ENCODE measurements at places on chromosomes 2 and 18. TPM values are rescaled to one million over a fixed set of nuclear protein-coding genes. Genes with fewer than 3 reads are reported as not detected.

Gene ZNF396
- 0.89 TPM for total RNA-seq

Gene GPR39
- 3.1 TPM for total RNA-seq

Gene ARHGAP25
- 1.1 TPM for total RNA-seq

Gene ALLC
- not detected for total RNA-seq

Gene PARD6G
- 6.1 TPM for total RNA-seq

Gene AP1S3
- 10.2 TPM for total RNA-seq

Gene FARSB
- total RNA-seq: 10.7 TPM

Gene RNMT
- 34.6 TPM for total RNA-seq

Gene COLEC11
- not detected for total RNA-seq

Gene IL36B
- not detected for total RNA-seq

Gene GREB1
- total RNA-seq: 3.0 TPM

Gene KCNS3
- total RNA-seq: 9.6 TPM

Gene RAD51AP2
- not detected for total RNA-seq

Gene GNLY
- total RNA-seq: not detected

Gene LYPD6B
- not detected for total RNA-seq

Gene IMMT
- 56.9 TPM for total RNA-seq

Gene C2orf78
- total RNA-seq: not detected

Gene G6PC2
- not detected for total RNA-seq

Gene CENPO
- 30.5 TPM for total RNA-seq

Gene PDE11A
- total RNA-seq: 0.33 TPM

Gene CAB39
- 78.4 TPM for total RNA-seq

Gene POTEC
- not detected for total RNA-seq

Gene ANKRD30B
- total RNA-seq: 0.55 TPM

Gene PID1
- total RNA-seq: 5.7 TPM

Gene SELENOI
- 25.1 TPM for total RNA-seq

Gene REG3A
- total RNA-seq: not detected

All from uterine smooth muscle cell (primary cell).